ENCODE measurements at places on chromosomes 5 and 9.

- DNase-seq = no peak
These were observed 3.6 kb upstream of the NPR3 start for GRCh38 chr5:32707418-32707997.

DNA sequence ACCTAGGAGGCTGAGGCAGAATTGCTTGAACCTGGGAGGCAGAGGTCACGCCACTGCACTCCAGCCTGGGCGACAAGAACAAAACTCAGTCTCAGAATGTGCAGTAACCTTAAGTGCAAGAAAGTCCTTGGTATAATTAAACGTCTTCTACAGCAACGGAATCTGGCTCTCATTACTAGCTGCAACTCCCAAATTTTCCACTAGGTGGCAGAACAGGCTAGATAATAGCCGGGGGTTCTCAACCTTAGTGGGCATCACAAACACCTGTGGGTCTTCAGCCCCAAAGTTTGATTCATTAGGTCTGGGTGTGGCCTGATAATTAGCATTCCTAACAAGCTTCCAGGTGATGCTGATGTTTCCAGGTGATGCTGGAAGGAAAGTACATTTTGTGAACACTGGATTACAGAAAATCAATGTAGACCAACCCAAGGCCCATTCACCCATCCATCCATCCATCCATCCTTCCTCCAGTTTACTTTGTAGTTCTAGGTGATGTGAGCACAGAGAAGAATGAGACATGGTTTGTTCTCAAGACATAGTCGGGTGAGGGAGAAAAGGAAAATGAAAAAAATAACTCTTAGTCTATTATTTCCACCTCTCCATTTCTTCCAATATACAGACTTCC lies 37.3 kb downstream of the FBXW2 start:
- peak; percentile 34 for DNase-seq

- DNase-seq = no peak
These were observed 77.7 kb downstream of the FOXD1 start for GRCh38 chr5:73370640-73371583.

- no peak for DNase-seq
These were observed 363.4 kb downstream of the TMEM167A start for GRCh38 chr5:82713811-82714210.

GRCh38 chr9:78189461-78189860 lies 46.4 kb upstream of the CEP78 start:
- DNase-seq = no peak

- DNase-seq = no peak
These were observed 457.4 kb upstream of the NUDT12 start for GRCh38 chr5:104019956-104020355.
